ENCODE measurements at places on chromosomes 16 and 17.

DNA sequence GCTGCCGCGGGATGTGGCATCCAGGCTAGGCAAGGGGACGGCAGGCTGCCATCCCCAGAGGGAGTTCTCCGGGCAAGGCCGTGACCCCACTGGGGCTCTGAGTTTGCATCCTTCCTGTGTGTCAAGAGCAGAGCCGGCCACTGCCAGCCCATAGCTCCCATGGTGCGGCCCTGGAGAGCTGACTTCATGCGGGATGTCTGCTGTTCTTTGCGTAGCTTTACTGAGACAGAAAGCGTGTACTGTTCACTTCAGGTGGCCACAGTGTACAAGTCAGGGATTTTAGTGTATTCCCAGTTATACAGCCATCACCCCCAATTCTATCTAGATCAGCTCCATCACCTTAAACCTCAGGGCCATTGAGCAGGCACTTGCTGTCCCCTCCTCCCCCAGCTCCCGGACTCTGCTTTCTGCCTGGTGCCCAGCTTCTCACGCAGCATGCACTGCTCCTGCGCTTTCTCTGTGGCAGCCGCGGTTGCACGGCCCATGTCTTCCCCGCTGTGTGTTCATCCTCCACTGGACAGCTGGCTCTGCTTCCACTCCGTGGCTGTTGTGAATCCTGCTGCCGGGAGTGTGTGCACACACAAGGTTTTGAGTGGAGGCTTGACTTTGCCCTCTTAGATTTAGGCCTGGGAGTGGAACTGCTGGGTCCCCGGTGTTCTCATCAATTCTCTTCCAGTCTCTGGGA, 71.2 kb downstream of the KLHDC4 start:
- H3K36me3 ChIP-seq, result no peaks in the 10 kb centered on the region
- peaks cover 3% of the 10 kb centered on the region for H3K4me1 ChIP-seq
- no peak overlapping the region for H3K27ac ChIP-seq
- H3K4me3 ChIP-seq, result no peak overlapping the region
- DNase-seq, result no peak

GRCh38 chr16:58535100-58535499, 19.8 kb downstream of the SETD6 start:
- no peak overlapping the region for H3K27ac ChIP-seq
- no peaks in the 10 kb centered on the region for H3K27me3 ChIP-seq
- peaks cover 43% of the 10 kb centered on the region for H3K36me3 ChIP-seq
- H3K4me1 ChIP-seq, result peaks cover 5% of the 10 kb centered on the region
- DNase-seq, result no peak

DNA sequence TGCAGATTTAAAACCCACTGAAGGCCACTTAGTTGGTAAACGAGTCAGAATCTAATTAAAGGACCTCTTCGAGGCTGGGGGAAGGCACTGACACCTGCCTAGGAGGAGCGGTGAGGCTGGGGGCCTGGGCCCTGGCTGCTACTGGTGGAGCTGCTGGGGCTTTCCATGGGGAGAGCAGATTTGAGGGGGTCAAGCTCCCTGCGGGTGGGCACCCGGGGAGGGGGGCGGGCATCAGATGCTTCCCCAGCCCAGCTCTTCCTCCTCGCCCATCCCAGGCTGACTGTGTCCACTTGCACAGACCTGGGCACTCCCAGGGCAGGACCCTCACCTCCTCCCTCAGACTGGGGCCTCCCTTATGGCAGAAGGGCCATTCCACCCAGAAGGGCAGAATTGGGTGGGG, 19.0 kb downstream of the SRCIN1 start:
- H3K4me3 ChIP-seq, result no peak overlapping the region
- H3K4me1 ChIP-seq, result peaks cover 35% of the 10 kb centered on the region
- no peak for DNase-seq

- no peak overlapping the region for H3K27ac ChIP-seq
- DNase-seq, result no peak
- H3K27me3 ChIP-seq, result peaks cover 24% of the 10 kb centered on the region
- no peaks in the 10 kb centered on the region for H3K4me1 ChIP-seq
- no peak overlapping the region for H3K4me3 ChIP-seq
These were observed 27.7 kb upstream of the CBX4 start for GRCh38 chr17:79866791-79867518.

DNA sequence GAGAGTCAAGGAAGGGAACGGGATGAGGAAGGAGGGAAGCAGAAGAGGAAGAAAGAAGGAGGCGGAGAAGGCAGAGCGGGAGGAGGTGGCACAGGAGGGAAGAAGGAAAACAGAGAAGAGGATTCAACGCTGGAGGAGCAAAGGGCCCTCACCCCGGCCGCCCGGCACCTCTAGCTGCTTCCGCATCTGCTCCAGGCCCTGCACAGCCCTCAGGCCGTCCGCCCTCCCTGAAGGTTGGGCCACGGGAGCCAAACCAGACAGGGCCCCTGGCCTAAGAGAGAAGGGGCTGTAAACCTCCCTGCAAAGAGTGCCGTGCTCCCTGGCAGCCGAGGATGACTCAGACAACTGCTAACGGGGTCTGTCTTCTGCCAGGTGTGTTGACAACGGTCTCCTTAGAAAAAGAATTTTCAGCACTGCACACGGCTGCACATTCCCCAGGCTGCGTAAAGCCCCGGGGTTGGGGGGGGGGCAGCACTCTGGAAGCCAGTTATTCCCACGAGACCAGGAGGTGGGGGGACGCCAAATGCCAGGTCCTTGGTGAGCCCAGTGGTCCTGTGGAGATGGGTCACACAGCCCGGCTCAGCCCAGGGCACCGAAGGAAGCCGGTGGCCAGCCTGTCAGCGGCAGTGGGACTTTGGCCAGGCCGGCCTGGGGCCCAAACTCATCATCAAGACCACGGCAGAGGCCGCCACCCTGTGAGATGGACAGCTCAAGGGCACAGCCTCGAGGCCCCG, 29.1 kb downstream of the MRM3 start:
- H3K36me3 ChIP-seq, result no peaks in the 10 kb centered on the region
- no peak overlapping the region for H3K4me3 ChIP-seq
- DNase-seq, result no peak

Measured in activated naive CD8-positive, alpha-beta T cell treated with anti-CD3 and anti-CD28 coated beads, Interleukin-2, amount 10 ng/mL, durations not matched to agents 7 days and 5 days (primary cell).